ENCODE measurements at places on chromosomes 2 and 18.
A peak's percentile ranks its signal among the peaks of the same experiment; 100 is the strongest.

- DNase-seq: peak; percentile 8
These were observed 616.6 kb upstream of the FSHR start for GRCh38 chr2:49770919-49771318.

DNA sequence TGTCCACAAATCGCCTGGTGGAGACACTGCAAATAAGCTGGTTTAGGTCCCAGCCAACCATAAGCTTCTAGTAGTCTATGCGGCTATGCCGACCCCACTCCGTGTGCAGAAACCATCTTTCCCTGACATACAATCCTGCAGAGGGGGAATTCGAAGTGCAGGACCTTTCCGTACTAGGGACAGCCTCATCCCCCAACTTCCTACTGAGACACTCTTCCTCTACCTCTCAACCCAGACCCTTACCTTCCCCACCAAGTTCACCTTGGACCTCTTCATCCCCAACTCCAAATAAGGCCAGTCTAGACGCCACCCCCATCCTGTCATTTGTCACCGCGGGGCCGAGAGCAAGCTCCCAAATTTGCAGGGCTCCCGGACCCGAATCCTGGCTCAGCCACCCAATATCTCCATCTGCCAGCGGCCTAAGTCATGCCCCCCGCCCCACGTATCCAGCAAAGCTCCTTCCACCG lies 496 bp downstream of the SUCLG1 start:
- peak; percentile 12 for DNase-seq

GRCh38 chr2:202090530-202090929 lies 17.5 kb downstream of the KIAA2012 start:
- DNase-seq: no peak

DNA sequence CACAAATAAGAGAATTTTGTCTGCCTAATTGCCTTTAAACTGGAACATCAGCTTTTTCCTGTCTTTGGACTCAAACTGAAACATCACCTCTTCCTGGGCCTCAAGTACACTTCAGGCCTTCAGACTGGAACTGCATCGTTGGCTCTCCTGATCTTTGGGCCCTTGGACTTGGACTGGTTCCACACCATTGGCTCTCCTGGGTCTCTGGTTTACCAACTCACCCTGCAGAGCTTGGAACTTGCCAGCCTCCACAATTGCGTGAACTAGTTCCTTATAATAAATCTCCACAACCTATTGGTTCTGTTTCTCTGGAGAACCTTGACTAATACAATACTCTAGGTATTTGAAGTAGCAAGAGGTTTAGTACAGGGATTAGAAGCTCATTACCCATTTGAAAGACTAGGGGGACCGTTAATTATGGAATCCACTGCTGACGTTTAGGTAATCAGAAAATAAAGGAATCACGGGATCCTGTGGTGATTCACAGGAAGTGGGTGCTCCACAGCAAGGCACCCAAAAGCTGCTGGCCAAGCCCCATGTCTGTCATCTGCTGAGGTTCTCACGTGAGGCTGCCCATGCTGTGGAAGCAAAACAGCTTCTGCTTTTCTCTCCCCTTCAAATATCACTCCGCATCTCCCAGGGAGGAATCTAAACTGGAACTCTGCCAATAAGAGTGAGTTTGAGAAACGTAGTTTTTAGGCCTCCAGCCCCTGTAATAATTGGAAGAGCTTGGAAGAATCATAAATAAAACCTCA lies 20.0 kb upstream of the SGPP2 start:
- no peak for DNase-seq

GRCh38 chr2:233480490-233481202 lies 85.9 kb downstream of the USP40 start:
- peak; percentile 70 for DNase-seq

- no peak for DNase-seq
These were observed 115.2 kb downstream of the MARCHF4 start for GRCh38 chr2:216257089-216257488.

- DNase-seq: peak; percentile 93
These were observed 34.7 kb downstream of the CFAP53 start for GRCh38 chr18:50231621-50232020.

GRCh38 chr2:98444436-98445176 lies at the start of gene INPP4A:
INPP4A (plus strand) TSS chr2:98444858; CDS start chr2:98520049, 75,191 bp downstream.
- peak; percentile 25 for DNase-seq

DNA sequence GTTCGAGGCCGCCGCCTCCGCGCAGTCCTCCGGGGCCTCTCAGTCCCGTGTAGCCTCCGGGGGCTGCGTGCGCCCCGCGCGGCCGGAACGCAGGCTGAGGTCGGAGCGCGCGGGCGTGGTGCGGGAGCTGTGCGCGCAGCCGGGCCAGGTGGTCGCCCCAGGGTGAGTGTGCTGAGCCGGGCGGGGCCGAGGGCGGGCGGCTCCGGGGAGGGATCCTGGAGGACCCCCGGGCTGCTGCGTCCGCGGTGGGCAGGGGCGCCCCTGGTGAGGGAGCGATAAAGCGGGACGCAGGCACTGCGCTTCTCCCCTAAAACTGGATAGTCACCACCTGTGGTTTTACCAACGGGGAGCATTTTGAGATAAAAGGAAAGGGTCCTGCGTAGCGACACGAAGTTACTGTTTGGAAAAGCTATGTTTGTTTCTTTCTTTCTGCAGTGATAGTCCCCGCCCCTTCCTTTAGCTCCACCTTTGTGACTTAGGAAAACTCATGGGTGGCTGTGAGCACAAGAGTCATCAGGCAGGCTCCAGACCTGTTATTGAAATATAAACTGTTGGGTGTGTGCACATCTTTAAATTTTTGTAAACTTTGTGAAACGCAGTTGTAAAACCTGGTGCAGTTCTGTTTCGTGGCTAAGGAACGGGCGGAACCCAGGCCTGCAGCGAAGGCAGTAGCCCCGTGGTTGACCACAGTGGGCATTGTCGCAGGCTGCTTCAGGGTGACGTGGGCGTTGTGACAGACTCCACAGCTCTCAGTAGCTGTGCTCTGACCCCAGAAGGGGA lies 687 bp downstream of the CTDP1 start:
- peak; percentile 68 for DNase-seq

GRCh38 chr2:95270541-95271081 lies 3.6 kb upstream of the PROM2 start:
- no peak for DNase-seq

DNA sequence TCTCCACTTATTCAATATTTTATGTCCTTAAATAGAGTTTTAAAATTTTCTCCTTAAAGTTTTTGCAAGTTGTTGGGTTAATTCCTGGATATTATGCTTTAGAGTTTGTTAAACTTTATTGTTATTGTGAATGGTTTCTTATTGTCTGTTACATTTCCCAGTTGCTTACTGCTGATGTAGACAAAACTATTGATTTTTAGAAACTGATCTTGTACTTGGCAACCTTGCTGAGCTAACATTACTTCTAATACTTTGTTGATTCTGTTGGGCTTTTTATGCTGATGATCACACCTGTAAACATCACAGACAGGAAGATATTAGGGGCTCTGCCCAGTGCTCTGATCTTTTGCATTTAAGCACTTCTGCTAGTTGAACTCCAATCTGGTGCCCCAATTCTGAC lies 2.8 kb upstream of the CLIP4 start:
- DNase-seq: no peak

DNA sequence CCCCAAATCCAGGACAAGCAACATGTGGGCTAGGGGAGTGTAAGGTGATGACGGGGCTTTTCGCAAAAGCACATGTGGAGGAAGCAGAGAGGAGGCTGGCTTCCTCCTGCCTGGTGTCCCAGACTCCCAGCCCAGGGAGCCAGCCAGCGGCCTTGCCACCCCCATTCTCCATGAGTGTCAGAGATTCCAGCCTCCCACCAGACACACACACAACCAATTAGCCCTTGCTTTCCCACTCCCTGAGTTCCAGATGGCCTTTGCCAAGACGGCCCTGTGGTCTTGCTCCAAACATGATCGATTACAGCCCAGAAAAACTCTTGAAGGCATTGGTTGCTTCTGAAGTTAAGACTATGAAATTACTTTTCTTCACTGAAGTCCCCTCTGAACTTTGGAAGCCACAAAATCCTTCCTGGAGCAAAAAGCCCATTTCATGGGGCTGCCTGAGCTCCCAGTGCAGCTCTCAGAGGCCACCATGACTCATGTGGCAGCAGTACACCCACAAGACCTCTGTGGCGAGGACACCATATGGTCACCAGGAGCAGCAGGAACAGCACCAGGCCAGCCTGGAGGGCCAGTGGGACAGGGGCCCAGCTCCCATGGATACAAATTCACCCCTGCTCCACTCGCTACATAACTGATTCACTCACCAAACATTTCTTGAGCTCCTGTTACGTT lies 69.1 kb upstream of the PID1 start:
- no peak for DNase-seq

GRCh38 chr2:234313558-234313957 lies 183.3 kb downstream of the ARL4C start:
- DNase-seq: no peak

DNA sequence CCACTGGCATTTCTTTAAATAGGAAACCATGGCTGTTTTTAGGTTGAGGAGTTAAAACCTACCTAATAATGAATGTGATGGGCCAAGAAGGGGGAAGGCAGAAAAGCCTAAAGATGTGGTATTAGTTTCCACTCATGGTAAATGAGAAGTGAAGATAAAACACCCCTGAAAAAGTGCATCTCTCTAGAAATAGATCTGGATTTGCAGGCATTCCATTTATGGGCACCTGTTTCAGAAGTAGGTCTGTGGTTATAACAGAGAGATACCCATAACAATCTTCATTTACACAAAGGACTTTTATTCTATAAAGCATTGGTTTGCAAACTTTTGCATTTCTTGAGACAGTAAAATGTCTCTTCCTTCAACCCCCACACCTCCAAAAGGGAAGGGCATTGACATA lies 62.1 kb downstream of the PRKCE start:
- DNase-seq: no peak

GRCh38 chr2:34373586-34374233 lies 774.6 kb upstream of the FAM98A start:
- no peak for DNase-seq

- DNase-seq: no peak
These were observed 230.9 kb downstream of the GCA start for GRCh38 chr2:162574615-162575452.

DNA sequence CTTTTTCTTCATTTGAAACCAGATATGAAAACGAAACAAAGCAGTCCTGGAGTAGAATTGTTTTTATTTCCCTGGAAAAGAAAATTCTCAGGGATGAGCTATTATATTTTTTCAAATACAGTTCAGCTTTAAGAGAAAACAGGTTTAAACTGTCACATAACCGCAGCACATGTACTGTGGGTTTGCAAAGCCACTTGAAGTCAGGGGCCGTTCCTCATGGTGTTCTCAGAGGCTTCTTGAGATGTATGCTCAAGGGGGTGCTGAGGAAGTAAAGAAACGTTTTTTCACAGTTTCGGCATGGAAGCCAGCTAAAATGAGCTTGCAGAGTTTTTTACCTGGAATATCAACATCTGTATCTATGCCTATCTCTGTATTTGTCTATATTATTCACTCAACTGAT lies 225.3 kb downstream of the MC4R start:
- DNase-seq: no peak

GRCh38 chr2:190477661-190478454 lies 56.7 kb downstream of the NEMP2 start:
- no peak for DNase-seq

- DNase-seq: no peak
These were observed 103.7 kb downstream of the PLEKHM3 start for GRCh38 chr2:207921606-207922005.

Data from bronchial epithelial cell (primary cell).